ENCODE measurements at places on chromosomes 6 and 20.

DNA sequence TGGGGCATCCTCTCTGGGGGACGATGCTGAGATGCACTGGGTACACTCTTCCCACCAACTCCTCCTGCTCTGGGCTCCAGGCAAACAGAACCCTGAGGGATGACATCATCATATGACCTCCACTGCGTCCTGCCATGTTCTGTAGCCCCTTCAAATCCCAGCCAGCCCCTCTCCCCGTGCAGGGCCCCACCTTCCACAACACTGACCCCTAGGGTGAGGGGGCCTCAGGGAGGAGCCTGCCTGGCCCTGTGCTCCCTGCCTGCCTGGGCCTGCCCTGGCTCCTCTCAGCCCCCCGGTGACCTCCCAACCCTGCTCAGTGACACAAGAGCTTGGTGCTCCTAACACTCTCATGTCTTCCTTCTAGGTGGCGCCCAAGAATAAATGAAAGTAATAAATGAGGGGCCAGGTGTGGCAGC, 9.6 kb upstream of the SPDEF start:
- DNase-seq: no peak

DNA sequence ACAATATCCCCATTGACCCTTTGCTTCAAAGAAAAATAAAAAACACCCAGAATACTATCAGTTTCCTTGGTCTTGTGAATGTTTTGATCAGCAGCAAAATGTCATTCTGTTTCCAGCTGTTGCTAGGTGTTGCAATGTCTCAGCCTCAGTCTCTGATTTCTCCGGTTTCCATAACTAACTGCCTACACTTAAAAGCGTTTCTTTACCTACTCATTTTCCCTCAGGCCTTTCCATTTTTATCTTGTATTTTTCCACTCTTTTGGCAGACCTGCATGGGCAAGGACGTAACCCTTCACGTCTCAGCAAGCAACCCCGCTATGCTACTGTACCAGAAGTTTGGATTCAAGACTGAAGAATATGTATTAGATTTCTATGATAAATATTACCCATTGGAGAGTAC, 49.4 kb downstream of the KAT14 start:
- no peak for DNase-seq

- DNase-seq: no peak
These were observed 62.7 kb downstream of the THBS2 start for GRCh38 chr6:169190970-169191369.

GRCh38 chr6:42960243-42961019, at the start of gene GNMT:
Gene GNMT, plus strand, starts transcription at chr6:42960754. Its CDS starts 14 bp downstream, at chr6:42960768.
- DNase-seq: no peak

- no peak for DNase-seq
These were observed 53.8 kb upstream of the GMPR start for GRCh38 chr6:16184551-16184950.

GRCh38 chr6:17820055-17820454, 113.3 kb upstream of the NUP153 start:
- DNase-seq: no peak

DNA sequence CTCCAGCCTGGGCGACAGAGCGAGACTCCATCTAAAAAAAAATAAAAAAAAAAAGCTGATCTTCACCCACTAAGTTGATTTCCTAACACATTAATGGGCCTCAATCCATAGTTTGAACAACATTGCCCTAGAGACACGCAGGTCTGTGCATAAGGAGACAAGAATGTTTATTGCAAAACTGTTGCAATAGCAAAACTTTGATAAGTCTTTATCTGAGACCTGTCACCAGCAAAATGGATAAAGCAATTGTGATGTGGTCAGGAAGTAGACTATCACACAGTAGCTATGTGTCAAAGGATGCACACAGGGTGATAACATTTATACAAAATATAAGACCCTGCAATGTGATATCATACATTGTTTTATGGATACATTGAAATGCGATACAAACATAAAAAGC, 4.2 kb upstream of the ITPR3 start:
- no peak for DNase-seq

GRCh38 chr6:107811591-107812218, 12.4 kb downstream of the SCML4 start:
- DNase-seq: peak; percentile 8

DNA sequence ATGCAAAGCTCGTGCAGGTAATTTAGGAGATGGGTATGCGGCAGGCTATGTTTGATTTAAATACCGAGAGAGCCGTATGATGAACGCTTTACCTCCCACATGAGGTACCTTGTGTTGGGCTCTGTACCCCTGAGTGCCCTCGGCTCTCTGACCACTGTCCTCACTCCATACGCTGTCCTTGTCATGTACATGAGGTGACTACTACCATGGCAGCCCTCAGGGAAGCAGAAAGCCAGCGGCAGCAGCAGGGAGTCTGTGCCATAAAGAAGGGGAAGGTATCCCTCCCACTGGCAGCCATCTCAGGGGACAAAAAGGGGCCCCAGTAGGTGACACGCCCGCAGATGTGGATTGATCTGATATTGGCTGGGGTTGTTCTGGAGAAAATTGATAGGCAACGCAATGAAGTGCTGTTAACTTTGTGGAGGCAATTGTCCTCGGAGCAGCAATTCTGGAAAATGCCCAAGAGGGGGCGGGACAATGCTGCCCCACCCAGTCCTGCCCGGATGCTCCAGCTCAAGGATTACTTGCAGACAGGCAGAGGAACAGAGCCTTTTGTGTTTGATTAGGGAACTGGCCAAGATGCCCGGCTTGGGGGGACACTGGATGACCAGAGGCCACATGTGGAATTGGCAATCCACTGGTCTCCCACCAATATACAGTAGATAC, 38.0 kb upstream of the HSF2 start:
- DNase-seq: no peak
